Activated CD4-positive, alpha-beta T cell treated with anti-CD3 and anti-CD28 coated beads, Interleukin-2, amount 50 U/mL, for 48 hours (primary cell): ENCODE measurements at places on chromosomes 2 and 18.

DNA sequence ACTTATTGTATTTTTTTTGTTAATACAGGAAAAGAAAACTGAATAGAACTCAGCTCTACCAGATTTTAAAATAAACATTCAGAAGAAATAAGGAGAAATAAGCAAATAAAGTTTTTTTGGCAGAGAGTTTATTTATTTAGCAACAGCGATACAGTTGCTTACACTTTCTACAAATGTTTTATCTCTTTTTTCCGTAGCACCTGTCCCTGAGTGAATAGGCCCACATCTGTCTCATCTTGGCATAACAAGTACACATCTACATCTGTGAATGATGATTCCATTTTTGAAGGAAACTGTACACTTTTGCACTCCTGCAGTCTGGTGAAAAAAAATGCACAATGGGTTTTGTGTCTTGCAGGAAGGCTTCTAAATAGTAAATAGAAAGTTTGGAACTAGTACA, 783.6 kb upstream of the ZEB2 start:
- DNase-seq = no peak

DNA sequence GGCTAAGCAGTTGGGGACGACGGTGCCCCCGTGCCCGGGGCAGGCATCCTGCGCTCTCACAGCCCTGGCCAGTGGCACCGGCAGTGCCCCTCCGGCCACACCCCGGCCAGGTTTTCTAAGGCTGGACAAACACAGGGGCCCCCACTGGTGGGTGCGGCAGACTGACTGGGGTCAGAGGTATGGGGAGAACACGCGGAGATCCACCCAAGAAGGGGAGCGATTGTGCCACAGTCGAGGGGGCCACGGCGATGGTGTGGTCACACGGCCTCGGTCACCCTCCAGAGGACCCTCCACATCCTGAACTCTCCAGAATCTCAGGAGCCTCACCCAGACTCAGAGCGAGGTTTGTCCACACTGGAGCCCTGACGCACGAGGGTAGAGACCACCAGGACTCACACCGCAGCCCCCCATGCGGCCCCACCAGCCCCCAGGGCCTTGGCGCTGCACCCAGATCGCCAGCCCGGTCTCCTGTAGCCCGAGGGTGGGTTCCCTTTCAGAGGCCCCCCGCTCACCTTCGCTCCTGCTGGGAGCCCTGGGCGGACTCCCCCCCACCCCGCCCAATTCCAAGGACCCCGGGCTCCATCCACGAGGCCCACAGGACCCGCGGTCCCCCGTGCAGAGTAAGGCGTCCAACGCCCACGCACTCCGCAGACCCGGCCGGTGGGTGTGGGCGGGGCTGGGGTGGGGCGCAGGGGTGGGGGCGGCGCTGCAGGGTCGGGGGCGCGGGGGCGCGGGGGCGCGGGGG, 15.2 kb downstream of the PDCD1 start:
- no peak for DNase-seq

DNA sequence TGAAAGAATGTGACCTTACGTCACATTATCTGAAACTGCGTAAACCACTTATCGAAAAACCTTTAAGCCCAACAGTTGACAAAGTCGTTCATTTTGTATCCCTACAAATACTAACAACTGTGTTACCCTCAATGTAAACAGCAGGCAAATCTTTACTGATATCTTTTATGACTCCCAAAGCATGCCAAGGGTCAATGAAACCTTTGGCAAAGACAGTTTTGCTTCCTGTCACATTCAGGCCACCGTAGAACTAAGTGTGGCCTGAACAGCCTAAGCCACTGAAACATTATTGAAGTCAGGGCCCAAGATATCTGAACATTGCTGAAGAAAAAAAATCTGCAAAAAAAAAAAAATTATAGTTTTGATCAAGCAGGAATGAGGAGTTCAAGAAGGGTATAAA, 77.3 kb downstream of the FAM124B start:
- no peak for DNase-seq

GRCh38 chr2:10257500-10258147, 45.1 kb upstream of the HPCAL1 start:
- DNase-seq = no peak

DNA sequence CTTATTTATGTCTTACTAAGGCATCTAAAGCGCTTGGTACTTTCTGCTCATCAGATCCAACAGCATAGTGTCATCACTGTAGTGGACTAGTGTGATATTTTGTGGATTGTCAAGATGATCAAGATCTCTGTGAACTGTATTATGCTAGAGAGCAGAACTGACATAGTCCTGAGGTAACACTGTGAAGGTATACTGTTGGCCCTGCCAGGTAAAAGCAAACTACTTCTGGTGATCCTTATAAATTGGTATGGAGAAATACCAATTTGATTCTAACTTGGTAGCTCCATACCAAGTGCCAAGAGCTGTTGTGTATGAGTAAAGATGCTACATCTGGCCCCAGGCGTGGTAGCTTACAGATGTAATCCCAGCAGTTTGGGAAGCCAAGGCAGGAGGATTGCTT, 15.9 kb downstream of the SFTPB start:
- no peak for DNase-seq

DNA sequence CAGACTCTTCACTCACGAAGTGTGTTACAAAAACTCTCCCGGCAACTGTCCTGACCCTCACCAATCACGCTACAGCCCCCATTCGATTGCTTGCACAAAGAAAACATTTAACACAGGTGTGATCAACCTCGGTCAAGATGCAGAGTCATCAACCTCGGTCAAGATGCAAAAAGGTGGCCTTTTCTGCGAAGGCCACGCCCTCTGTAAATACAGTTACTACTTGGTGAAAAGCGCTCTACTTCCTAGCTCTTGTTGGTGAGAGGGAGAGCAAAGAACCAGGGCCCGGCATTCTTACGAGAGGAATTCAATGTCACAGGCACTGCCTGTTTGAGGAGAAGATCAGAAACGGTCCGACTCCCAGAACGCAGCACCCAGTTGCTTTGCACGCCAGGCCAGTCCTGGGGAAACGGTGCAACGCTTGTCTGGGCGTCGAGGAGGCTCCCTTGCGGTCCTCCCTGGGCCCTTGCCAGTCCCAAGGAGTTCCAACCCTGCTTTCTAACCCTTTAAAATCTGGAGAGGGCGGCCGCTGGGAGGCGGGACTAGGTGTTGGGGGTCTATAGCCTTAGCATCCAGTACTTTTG, 1.9 kb downstream of the PIEZO2 start:
- DNase-seq = no peak

GRCh38 chr2:111100765-111101162, 19.9 kb upstream of the BCL2L11 start:
- peak; percentile 46 for DNase-seq

DNA sequence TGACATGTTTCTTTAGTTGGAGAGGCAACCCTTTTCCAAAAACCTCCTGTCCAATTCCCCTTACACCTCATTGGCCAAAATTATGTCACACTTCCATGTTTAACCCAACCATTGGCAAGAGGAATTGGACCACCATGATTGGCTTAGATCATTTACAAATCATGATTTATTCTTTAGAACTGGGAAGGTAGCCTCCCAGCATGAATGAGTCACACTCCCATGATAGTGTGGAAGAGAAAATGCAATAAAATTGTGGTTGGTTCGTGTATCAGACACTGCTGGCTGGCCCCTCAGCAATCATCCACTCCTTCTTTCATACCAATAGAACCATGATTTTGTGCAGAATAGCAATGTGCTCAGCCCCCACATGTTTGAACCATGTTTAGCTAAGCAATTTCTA, 156.6 kb upstream of the ACVR2A start:
- DNase-seq = no peak

- peak; percentile 8 for DNase-seq
Measured at GRCh38 chr18:34322365-34323289, 97.9 kb upstream of the NOL4 start.

DNA sequence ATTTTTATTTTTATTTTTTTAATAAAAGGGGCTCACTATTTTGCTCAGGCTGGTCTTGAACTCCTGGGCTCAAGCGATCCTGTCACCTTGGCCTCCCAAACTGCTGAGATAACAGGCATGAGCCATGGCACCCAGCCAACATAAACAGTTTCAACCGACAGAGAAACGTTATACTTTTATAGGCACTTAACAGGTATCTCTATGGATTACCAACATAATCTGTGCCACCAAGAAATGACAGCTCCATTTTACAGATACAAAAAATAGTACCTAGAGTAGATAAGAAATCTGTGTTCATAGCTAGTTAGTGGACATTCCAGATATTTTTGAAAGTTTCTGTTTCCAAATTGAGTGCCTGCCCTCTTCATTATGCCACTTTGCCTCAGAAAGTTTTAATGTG, 1316.7 kb downstream of the LRP1B start:
- no peak for DNase-seq

- DNase-seq = no peak
Measured at GRCh38 chr18:55585920-55586561, 2.0 kb downstream of the TCF4 start.

DNA sequence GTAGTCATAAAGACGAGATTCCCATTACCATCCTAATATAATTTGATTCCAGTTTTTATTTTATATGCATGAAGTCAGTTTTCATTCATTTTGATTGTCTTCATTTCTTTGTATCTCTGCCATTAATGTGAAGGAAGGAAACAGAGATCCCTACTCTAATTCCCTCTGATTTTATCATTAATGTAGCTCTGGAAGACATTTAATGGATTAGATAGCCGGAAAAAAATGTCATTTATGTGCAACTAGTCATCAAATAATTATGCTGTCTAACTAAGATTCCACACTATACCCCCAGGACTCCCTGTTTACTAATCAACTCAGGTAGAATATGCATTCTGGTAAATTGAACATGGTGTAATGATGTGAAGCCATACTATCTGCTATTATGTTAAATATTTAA, 19.9 kb downstream of the RHBDD1 start:
- DNase-seq = no peak

GRCh38 chr2:201414099-201415023, 36.9 kb downstream of the TRAK2 start:
- no peak for DNase-seq

DNA sequence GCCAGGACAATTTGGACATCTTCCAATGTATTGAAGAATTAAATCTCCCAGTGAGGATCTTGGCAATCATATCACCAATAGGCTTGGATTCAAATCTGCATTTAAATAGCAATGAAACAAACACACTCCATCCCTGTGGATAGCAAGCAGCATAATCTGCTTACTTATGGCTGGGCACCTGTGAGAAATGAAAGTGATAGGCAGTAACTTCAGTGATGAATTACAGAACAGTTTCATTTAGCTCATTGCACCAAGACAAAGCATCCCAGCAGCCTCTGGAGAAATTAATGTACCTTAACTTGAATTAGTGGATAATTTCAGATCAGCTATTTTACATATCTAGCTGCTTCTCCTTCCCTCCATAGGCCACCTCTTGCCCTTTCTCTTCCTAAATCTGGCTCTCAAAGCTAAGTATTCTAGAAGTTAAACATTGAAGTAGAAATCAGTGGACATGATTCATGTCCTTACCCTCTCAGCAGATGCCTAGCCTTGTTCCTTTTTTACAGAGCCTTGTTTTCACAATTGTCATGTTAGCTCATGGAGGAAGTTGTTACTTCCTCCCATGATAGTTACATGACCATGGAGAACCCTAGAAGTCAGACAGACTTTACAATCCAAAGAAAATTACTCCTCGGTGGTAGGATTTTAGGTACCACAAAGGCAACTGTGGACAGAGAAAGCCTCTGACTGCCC, 88.5 kb upstream of the TACR1 start:
- no peak for DNase-seq

- DNase-seq = no peak
Measured at GRCh38 chr2:112077814-112078213, 22.7 kb downstream of the TMEM87B start.

- DNase-seq = no peak
Measured at GRCh38 chr18:59114160-59114559, 25.5 kb upstream of the SEC11C start.

GRCh38 chr2:229832510-229832898, 89.3 kb downstream of the TRIP12 start:
- DNase-seq = no peak

GRCh38 chr2:222710736-222711135, 39.3 kb downstream of the MOGAT1 start:
- no peak for DNase-seq

DNA sequence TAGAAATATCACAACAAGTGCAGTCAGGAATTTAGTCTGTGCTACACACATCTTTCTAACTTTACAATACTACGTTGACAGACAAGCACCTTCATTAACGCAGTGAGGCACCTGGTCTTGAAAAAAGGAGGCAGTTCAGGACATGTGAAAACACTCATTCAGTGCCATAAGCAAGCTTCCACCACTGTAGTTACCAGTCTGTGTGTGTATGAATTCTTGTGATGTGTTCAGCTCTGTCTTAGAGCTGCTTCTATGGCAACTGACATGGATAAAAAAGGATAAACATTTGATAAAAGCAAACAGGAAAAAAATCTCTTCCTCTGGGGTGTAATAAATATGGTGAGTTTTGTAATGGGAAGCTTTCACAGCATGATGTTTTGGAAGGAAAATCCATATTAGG, 623.8 kb upstream of the NXPH2 start:
- DNase-seq = no peak

- DNase-seq = no peak
Measured at GRCh38 chr2:197254776-197255530, 55.6 kb downstream of the ANKRD44 start.

- no peak for DNase-seq
Measured at GRCh38 chr2:119810049-119810630, 50.4 kb downstream of the PTPN4 start.

DNA sequence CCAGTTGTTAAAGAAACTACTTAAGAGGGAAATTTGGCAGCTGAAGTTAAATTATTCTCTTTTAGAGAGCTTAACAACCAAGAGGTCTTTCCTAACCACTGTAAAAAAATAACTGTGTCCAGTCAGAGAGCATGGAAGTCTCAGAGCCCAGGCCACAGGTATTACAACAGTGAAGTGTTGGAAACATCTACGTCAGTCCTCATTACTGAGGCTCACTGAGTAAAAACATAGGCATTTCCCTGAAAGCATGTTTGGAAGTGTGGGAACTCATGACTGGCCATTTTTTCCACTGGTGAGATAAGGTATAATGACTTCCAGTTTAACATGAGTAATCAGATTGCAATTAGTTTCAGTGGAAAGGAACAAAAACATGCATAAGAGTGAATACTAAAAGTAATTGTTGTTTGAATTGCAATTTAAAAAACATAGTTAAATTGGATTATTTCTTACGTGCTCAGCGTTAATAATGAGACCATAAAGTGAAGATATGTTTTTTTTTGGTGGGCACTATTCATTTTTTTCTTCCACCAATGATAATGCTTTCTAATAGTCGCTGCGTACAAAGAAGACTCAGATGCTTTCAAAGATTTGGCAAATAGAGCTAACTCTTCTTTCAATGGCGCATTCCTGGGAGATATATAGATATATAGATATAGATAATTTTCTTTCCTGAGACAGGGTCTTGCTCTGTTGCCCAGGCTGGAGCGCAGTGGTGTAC, 60.8 kb downstream of the EFEMP1 start:
- DNase-seq = no peak

DNA sequence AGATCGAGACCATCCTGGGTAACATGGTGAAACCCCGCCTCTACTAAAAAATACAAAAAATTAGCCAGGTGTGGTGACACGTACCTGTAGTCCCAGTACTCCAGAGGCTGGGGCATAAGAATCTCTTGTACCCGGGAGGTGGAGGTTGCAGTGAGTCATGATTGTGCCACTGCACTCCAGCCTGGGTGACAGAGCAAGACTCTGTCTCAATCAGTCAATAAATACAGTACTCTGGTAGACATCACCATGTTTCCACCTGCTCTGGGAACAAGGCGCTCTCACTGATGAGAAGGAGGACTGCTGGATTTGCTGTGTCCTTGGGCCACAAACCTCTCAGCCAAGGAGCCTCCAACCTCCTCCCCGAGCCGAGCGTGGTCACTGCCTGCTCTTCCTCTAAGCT, 154.2 kb upstream of the ZNF236 start:
- DNase-seq = no peak

GRCh38 chr2:166958986-166959481, 70.8 kb downstream of the XIRP2 start:
- DNase-seq = no peak
